ENCODE measurements at places on chromosomes 11 and 22.

DNA sequence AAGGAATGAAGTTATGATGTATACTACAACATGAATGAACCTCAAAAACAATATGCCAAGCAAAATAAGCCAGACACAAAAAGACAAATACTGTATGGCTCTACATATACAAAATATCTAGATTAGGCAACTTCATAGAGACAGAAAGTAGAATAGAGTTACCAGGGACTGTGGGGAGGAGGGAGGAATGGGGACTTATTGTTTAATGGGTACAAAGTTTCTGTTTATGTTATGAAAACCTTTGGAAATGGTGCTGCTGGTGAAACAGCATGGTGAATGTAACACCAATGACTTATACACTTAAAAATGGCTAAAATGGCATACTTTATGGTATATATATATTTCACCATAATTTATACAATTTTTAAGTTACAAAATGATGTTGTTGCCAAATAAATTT is 4.1 kb downstream of the AQP11 start:
- DNase-seq: no peak

DNA sequence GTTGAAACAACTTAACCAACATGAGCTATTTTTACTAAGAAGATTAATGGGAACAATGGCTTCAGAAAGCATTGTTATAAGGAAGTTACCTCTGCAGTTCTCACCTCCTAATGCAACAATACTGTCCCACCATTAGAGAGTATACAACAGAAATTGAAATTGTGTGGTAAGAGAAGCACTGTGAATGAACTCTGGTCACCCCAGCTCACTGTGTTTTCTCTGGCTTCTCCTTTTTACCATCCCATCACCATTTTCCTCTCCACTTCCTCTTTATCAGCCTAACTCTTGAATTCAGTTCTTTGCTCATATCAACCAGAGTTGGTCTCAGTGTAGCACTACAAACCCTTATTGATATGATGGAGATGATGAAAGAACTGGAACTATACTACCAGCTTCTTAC is 138.0 kb upstream of the POU2AF2 start:
- no peak for DNase-seq

- DNase-seq: no peak
These were observed 10.4 kb downstream of the ATXN10 start for GRCh38 chr22:45682064-45682463.

- DNase-seq: no peak
These were observed 17.0 kb upstream of the PANX1 start for GRCh38 chr11:94111660-94112059.

- no peak for DNase-seq
These were observed 34.4 kb downstream of the RELT start for GRCh38 chr11:73410627-73411026.

DNA sequence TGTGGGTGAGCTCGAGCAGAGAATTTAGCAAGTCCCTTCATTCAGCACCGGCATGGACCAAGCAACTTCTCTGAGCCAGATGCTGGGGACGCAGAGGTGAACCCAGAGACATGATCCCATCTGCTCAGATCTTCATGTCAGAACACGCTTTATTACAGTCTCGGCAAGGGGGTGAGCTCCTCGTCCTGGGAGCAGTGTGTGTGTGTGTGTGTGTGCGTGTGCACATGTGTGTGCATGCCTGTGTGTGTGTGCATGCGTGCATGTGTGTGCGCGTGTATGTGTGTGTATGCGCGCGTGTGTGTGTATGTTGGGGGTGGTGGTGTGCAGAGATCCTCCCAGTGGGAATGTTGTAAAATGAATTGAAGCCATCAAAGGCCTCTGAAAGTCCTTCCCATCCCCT is 9.8 kb downstream of the MIAT start:
- DNase-seq: no peak

GRCh38 chr22:44622679-44623078 is 79.3 kb upstream of the PRR5 start:
- no peak for DNase-seq

DNA sequence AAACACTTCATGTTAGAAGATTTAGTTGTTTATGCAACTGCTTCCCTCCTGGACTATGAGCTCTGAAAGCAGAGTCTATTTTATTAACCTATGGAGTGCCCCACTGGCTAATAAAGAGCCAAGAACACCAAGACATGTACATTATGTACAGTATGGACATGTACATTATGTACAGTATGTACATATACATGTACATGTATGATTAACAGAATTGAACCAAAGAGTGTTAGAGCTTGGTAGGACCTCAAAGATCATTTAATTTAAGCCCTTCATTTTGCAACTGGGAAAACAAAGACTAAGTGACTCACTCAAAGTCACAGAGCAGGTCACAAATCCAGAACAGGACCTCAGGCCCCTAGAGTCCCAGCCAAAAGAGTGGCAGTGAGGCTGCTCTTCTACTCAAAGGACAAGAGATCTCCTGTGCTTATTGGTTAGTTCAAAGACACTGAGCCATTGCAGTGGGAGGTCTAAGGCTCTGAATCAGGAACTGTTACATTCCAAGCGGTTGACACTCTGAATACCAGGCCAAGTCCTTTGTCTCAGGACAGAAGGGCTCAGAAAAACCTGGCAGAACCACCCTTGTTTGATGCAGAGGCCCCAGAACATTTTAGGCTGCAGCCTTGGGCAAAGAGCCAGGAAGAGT is 103.8 kb downstream of the FAM168A start:
- peak; percentile 17 for DNase-seq

GRCh38 chr22:46998331-46998730 is 235.9 kb downstream of the TBC1D22A start:
- DNase-seq: no peak

GRCh38 chr22:46528121-46528610 is 9.3 kb downstream of the CELSR1 start:
- DNase-seq: peak; percentile 95

DNA sequence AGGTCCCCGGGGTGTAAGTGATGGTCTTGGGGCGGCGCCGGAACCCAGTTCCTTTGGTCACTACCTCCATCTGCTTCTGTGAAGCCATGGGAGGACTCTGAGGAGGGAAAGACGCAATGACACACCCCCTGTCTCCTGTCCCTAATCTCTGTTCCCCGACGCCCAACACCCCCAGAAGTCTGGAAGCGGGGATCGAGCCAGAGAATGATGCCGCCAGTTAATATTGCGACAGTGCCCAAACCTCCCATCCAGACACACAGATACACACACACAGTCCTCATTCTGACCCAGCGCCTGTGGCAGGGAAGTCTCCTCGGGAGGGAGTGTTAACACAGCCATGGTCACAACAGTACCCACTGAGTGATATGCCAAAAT is 352 bp downstream of the C22orf23 start:
- DNase-seq: no peak

DNA sequence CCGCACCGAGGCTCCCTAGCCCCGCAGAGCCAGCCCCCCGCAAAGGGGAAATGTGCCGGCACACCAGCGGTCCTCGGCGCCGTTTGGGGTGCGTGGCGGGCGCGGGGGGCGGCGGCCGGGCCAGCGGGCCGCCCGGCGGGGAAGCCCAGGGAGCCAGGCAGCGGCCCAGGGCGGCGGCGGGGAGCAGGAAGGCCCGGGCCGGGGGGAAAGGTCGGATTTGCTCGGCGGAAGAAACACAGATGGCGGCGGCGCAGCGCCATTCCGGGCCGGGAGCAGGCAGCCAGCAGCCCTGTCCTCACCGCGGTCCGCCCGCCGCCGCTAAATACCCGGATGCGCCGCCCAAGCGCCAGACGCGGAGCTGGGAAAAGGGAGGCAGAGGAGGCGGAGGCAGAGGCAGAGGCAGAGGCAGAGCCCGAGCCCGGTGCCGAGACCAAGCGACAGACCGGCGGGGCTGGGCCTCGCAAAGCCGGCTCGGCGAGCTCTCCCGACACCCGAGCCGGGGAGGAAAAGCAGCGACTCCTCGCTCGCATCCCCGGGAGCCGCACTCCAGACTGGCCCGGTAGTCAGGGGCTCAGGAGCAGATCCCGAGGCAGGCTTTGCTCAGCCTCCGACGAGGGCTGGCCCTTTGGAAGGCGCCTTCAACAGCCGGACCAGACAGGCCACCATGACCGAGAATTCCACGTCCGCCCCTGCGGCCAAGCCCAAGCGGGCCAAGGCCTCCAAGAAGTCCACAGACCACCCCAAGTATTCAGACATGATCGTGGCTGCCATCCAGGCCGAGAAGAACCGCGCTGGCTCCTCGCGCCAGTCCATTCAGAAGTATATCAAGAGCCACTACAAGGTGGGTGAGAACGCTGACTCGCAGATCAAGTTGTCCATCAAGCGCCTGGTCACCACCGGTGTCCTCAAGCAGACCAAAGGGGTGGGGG is 2.6 kb upstream of the GCAT start:
- DNase-seq: peak; percentile 68

DNA sequence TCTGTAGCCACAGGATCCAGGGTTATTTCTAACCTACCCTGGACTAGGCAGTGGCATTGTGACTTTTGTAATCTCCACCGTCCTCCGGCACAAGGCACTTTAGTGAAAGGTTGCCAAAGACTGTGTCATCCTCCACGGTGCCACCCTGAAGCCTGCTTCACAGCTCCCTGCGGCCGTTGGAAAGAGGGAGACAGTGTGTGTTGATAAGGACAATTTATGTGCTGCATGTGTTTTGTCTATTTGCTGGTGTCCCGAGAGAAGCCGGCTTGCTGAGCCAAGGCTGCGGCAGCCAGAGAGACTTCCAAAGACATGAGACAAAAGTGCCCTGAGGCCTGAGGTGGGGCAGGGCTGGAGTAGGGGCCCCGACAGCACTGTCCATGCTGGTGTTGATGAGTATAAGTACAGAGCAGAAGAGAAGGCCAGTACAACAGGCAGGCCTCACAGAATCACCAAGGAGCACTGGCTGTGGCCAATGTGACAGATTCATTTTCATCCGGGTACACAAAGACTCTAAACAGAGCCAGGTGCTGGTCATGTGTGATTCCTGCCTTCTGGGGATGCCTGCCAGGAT is 40.9 kb downstream of the GALNT18 start:
- no peak for DNase-seq

GRCh38 chr11:77147668-77148321 is 19.7 kb downstream of the MYO7A start:
- peak; percentile 21 for DNase-seq

GRCh38 chr11:115377882-115378296 is 126.3 kb downstream of the CADM1 start:
- peak; percentile 52 for DNase-seq

GRCh38 chr11:107243929-107244328 is 213.7 kb downstream of the CWF19L2 start:
- no peak for DNase-seq

GRCh38 chr11:110089617-110090282 is 3.4 kb upstream of the ZC3H12C start:
- no peak for DNase-seq

- peak; percentile 40 for DNase-seq
These were observed 86.9 kb upstream of the ANO3 start for GRCh38 chr11:26245046-26245445.

GRCh38 chr22:49953027-49953679 is 7.4 kb upstream of the PIM3 start:
- DNase-seq: no peak

DNA sequence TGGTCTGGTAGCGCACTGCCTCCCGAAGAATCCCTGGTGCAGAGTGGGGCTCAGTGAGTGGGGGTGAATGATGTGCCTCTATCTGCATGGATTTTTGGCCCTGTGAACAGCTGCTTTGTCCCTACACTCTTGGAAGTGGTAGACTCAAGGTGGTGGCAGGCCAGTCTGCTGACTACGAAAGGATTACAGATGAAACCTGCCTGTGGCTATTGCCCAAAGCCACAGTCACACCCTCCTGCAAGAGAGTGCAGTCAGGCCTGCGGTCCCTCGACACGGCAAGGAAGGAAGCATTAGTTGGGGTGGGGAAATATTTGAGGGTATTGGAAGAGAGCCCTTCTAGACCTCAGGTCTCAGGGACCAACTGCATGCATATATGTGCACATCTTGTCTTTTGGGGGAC is 63.7 kb downstream of the DSCAML1 start:
- no peak for DNase-seq

DNA sequence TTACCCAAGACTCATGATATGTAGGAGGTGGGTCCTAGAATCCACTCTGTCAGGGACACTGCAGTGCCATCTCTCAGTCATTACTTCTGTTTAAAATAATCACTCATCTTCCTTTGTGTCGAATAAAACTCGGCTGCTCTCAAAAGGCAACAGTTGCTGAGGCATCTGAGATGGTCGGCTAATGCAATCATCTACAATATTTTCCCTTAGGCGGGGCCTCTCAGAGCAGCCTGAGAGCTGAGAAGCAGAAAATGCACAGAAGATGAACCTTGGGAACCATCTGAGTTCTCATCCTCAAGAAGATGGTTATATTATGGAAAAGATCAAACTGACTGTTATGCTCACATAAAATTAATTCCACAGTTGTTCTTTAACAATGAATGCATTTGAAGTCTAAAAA is 1518.2 kb upstream of the TENM4 start:
- DNase-seq: no peak

DNA sequence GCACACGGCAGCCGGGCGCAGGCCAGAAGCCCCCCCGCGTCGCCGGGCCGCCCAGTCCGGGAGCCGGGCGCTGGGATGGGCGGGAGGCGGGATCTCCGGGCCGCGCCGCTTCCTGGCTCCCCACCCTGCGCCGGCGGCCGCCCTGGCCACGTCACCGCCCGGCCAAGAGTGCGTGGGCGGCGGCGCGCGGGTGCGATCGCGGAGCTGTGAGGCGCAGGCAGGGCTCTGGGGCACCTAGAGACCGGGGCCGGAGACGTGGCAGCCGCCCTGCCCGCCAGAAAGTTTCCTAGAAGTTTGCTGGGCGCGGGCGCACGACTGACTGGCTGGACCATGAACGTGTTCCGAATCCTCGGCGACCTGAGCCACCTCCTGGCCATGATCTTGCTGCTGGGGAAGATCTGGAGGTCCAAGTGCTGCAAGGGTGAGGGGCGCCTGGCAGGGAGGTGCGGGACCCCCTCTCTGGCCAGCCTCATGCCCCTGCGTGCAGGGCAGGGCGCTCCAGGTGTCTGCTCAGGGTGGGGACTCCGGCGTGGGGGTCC is at the start of gene KDELR3:
Gene KDELR3 (plus strand): TSS at position 193 of the 539 bp plus-strand sequence. CDS start 138 bp downstream, at position 331.
- DNase-seq: peak; percentile 57

DNA sequence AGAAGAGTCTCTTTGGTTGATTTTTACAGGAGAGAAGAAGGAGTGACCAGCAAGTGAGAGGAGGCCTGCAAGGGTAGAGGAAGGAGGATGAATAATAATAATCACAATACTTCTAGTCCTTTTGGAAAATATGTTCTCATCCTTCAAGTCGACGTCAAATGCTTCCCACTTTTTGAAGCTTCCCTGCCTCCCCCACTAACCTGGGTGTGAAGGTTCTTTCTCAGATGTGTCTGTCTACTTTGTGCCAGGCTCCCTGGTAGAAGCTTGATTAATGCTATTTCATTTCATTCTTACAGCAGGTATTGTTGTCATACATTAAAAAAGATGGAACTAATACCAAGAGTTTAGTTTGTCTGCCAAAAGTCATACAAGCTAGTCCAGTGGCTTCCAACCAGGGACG is 17.1 kb downstream of the TENM4 start:
- no peak for DNase-seq

DNA sequence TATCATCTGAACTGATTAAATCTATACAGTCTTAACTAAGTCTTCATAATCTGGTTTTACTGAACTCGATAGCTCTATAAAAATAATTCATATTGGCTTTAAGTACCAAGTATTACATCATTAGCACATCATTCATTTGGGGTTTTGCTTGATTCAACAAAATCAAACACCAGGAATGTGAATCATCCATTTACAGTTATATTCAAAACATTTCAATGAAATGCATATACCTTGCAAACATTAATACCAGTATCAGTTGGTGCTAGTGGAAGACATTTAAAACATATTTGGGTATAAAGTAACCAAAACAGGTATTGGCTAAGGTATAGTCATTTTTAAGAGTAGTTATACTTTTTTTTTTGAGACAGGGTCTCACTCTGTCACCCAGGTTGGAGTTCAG is 12.2 kb upstream of the CCDC89 start:
- no peak for DNase-seq

Measured in amniotic epithelial cell (primary cell).